ENCODE measurements at places on chromosomes 3 and 15. TPM values are rescaled to one million over a fixed set of nuclear protein-coding genes. Genes with fewer than 3 reads are reported as not detected.

GRCh38 chr3:175192536-175192935 lies 333.4 kb downstream of the NAALADL2 start:
- no peak for DNase-seq

- no peak for DNase-seq
Observed at GRCh38 chr15:56957812-56958406, 39.5 kb downstream of the TCF12 start.

DNA sequence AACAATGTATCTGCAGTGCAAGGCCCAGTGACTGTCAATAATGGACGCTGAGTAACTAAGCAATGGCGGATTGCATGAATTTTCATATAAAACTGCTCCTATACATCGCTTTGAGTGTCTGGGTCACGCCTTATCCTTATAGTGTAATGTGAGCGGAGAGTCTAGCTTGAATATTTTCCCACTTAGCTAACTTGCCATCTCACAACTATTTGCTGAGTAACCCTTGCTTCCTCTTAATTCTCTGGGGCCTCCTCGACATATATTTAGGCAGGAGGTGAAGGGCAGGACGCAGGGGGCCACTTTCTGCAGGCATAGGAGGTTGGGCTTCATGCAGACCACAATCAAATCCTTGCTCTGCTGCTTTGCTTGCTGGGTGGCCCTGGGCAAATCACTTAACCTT lies 24.0 kb downstream of the ST8SIA2 start:
- DNase-seq, result no peak

- no peak for DNase-seq
Observed at GRCh38 chr15:95839367-95839782, 491.1 kb upstream of the NR2F2 start.

DNA sequence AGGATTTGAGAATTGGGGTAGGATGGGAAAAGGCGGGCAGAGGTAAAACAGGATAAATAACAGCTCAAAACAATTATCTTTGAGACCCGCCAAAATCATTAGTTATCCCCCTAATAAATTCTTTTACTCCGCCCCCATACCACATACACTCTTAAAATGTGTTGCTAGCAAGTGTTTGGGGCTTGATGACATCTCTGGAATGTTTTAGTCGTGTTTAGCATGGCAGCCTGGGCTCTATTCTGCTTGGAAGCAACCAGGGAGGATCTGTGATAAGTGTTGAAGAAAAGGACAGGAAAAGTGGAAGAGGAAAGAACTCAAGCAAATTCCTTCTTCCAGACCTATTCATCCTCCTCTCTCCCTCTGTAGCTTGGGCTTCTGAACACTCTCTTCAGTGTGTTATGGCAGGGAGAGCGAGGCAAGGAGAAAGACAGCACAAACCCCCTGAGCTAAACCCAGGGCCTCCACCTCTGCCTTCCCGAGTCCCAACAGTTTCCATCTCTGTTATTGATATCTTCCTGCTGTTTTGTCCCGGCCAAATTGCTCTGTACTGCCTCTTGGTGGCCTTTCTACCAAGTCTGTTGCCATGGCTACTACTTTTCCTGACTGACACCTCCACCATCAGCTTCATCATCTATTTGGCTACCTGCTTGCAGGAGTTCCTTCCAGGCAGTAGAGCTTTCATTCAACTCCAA lies 135.8 kb downstream of the RPL22L1 start:
- no peak for DNase-seq

- DNase-seq, result no peak
Observed at GRCh38 chr3:113741620-113742019, 4.4 kb downstream of the NAA50 start.

- no peak for DNase-seq
Observed at GRCh38 chr15:55740359-55740878, 2.5 kb downstream of the PRTG start.

DNA sequence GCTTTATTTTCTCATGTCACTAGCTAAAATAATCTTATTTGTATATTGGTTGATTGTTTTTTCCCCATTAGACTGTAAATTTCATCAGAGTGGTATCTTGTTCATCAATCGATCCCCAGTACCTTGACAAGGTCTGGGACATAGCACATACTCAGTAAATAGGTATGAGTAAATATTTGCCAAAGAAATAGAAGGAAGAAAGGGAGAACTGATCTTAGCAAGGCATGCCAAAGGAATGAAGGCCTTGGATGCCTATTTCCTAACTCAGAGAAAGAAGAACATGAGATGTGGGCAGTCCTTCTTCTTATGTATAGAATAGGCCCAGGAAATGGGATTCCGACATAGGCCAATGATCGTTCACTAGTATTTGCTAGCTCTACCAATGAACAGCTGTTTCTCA lies 54.7 kb downstream of the ISL2 start:
- DNase-seq, result no peak

DNA sequence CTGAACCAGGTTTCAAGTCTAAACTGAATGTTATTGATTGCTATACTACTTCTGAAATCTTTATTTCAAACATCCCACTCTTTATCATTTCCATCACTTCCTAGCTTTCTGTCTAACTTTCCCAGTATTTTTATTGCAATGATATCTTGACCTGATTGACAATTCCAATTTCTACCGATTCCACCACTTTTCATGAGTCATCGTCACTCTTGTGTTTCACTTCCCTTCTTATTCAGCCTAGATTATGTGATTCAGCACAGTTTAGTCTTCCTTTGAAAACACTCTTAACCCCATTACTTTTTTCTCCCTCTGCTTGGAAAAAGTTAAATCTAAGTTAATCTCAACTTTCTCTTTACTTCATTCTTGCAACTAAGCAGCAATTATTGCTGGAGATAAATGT lies 62.6 kb downstream of the SLC7A14 start:
- peak; percentile 30 for DNase-seq

DNA sequence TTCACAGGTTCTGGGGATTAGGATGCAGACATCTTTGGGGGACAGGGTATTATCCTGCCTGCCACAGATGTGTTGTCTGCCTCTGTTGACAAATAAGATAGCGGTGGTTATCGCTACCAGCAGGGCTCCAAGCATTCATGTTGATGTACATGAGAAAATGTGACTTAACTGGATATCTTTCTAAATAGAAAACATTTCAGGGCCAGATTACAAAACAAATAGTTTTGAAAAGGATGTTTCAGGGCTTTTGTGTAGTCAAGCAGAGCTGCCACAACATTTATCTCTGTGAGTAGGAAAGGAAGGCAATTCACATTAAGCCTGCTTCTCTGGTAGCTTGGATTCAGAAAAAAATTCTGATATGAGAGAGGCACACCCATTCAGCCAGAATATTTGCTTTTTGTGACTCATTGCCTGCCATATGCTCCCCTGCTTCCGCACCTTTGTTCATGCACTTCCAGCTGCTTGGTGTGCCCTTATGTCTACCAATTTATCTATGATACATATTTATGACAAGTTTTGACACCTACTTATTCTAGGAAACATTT lies 22.8 kb downstream of the PLS1 start:
- DNase-seq, result no peak

DNA sequence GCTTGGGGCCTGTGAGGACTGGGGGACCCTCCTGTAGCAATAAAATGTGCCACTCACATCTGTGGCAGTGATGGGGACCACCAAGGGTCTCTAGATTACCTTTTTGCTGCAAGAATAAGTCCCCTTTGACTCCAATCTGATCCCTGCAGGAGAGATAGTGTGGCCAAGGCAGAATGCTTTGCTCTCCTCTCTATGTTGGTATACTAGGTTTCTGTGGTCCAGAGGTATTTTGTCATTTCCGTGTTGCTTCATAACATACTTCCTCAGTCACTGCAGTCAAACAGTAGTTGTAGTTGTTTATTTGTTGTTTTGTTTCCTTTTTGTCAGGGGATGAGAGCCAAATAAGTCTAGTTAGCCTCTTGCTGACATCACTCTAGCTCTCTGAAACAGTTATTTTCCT lies 13.1 kb upstream of the NAALADL2 start:
- DNase-seq, result no peak

DNA sequence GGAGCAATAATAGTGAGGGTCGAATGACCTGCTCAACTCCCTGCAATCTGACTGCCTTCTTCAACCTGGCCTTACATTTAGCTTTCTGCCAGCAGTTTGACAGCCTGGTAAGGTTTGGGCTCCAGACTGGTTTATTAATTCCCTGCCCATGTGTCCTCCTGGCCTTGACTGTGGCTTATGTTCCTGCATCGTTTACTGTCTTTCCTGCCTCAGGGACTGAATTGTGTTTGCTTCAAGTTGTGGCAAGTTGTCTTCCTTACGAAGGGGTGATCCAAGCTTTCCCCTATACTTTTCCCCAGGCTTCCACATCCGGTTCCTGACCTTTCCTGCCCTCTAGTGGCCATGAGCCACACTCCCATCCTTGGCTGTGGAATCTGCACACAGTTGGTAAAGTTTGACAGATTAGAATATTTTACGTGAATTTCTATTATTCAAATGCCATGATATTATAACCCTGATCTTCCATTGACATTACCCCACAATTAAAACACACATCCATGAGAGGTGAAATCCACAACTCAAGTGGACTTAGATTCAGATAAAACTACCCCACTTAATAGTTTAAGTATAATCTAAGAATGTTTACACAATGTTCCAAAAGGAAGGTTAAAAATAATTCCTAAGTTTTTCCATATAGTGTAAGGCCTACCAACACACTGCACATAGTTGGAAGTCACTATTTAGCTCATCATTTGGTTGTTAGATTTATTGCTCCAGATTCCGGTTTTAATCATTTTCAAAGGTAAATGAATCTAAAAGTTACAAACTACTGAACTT lies 95.7 kb downstream of the NEDD4 start:
- peak; percentile 42 for DNase-seq

DNA sequence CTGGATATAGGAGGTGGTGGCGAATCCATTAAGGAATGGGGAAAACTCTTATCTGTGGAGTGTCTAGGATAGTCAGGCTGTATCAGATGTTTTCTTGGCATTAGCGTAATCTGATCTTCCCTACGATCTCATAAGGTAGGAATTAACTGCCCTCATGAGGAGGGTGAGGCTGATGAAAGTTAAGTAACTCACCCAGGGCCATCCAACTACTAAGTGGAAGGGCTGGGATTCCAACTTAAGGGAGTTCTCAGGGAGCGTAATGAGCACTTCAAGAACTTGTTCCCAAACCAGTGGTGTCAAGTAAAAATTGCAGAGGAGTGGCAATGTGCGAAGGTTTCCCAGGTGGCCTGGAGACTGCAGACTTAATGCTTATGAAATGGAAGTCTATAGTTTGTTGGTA lies 55.9 kb upstream of the OSBPL11 start:
- DNase-seq, result peak; percentile 38

DNA sequence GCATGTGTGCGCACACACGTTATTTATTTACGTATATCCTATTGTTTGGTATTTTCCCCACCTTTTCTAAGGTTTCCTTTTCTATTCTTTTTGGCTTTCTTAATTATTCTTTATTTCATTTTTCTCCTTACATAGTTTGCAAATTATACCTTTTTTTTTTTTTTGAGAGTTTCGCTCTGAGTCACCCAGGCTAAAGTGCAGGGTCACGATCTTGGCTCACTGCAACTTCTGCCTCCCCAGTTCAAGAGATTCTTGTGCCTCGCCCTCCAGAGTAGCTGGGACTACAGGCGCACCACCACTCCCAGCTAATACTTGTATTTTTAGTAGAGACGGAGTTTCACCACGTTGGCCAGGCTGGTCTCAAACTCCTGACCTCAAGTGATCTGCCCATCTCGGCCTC lies 20.0 kb upstream of the CILP start:
- no peak for DNase-seq

DNA sequence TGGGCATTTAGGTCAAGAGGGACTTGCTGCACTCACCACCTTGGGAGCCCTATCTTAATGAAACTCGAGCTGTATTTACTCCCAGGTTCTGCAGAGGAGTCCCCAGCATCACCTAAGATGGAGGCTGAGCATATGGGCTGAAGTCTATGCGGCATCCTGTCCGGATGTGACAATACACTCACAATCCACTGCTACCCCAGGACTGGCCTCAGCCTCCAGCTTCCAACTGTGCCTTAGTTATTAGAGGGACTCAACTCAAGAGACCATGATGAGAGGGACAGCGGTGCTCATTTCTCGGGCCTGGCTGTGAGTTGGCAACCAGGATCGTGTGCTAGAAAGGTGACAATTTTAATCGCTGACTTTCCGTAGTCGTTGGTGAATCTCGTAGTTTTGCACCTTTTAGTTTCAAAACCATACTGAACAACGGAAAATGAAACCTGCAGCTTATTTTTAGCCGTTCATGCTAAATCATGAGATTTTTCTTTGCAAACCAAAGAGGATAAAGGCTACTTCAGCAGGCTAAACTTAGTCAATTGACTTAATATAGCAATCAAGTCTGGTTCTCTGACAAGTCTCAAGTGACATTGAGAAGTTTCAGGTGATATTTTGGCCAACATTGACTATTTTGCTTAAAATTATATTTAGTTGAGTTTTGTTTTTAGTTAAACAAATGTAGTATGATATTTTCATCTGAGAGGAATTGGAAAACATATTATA lies 11.1 kb downstream of the ZBTB38 start:
- DNase-seq, result no peak

DNA sequence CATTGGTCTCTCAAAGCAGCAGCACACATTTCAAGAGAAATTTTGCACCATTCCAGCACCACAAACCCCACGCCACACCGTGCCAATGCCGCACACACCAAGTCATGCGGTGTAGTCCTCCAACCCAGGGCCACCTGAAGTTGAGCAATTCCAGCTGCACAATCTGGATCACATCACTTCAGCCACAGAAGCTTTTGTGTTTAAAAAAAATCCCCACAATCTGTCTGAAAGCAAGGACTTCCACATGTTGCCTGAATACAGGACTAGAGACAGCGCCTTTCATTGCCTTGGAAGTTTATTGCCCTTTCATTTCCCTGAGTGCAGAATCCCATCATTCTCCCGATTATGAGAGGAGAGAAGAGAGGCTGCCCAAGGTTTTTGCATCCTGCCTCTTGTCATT lies 175.6 kb upstream of the BCL6 start:
- no peak for DNase-seq

DNA sequence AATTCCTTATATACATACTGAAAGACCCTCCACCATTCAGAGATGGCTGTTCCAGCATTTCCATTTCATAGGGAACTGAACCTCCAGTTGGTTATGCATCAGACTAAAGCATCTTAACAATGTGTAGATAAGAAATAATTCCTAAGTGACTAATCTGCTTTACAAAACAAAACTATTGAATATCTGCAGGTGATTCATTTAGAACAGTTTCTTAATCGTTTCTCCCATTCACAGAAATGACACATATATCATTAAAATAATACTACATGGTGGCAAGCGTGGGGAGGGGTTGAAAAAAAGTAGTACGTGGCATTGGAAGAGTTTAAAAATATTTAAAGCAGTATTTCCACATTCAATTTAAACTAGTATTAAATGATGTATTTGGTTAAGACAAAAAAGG lies 19.5 kb downstream of the COPS2 start:
- DNase-seq, result peak; percentile 81

DNA sequence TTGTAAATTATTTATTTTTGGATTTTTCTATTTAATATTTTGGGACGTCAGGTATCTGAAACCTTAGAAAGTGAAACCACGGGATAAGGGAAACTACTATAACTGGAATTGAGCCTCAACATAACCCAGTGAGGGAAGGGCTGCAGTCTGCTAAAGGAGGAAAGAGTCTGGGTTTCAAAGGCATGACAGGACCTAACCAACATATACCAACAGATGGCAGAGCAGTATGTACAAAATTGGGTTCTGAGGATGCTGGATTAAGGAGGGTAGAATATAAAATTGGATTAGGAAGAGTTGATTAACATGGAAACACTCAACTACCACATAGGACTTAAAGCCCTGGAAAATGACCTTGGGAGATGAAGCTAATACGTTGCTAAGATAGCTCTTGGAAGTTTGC lies 603.5 kb downstream of the MECOM start:
- no peak for DNase-seq

ADAMTS7 gene
- total RNA-seq, result 0.39 TPM

SLC9A9 gene
- total RNA-seq, result 0.10 TPM

GOLGA8J gene
- not detected for total RNA-seq

FMN1 gene
- total RNA-seq, result 12.0 TPM

KY gene
- total RNA-seq, result 0.16 TPM

EPHA3 gene
- 0.05 TPM for total RNA-seq

TM4SF4 gene
- 0.24 TPM for total RNA-seq

PRSS50 gene
- total RNA-seq, result not detected
